ENCODE measurements at places on chromosomes 2 and 18. TPM values are rescaled to one million over a fixed set of nuclear protein-coding genes. Genes with fewer than 3 reads are reported as not detected.

DNA sequence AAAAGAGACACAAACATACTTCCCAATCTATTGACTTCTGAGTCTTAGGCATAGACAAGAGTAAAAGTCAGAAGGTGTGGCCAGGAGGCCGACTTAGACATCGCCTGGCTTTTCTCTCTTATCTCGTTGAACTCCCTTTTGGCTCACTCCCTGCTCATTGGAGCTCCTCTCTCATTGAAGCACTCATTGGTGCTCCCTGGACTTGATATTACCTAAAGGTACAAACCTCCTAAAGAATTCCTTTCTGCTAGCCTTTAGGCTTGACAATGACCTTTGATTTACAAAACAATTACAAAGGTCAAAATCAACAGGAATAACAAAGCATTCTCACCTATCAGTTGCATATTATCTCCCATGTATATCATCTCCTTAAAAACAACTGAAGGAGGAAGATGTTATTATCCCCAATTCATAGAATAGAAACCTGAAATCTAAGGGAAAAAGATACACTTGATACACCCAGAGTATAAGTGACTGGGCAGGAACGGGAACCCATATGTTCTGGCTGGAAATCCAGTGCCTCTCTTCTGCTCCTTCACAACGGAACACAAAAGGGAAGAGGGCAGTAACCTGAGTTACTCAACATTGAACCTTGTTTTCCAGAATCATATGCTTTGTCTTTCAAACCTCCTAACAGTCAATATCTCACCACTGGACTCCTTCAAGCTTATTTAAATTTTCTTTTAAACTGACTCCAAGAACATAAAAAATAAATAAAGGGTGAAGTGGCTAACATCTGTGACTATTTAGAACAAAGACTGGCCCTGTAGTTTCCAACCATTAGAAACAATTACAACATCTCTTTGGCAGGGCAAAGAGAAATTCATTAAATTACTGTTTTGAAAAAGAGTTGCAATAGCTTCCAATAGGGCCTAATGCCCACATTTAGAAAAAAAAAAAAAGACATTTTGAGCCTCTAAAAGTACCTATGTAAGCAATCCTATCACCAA, 1247.9 kb downstream of the LRP1B start:
- DNase-seq = no peak

DNA sequence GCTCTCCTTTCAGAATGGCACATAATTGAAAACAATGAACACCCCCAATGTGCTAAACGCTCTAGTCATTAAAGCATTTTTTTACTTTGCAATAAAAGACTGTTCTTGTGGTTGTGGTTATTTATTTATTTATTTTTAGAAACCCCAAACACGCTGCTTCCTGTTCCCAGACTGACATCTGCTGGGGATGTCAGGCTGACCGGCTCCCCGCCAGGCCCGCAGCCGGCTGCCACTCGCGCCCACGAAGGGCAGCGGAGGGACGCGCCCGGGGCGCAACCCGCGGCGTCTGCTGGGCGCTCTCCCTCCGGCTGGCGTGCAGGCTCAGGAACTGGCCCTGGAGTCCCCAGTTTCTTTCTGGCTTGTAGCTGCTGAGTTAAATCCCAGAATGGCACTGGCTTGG, 83.1 kb upstream of the SP3 start:
- no peak for DNase-seq

Gene ZSWIM2
- total RNA-seq = not detected

- no peak for DNase-seq
Measured at GRCh38 chr18:7436166-7436565, 130.9 kb upstream of the PTPRM start.

DNA sequence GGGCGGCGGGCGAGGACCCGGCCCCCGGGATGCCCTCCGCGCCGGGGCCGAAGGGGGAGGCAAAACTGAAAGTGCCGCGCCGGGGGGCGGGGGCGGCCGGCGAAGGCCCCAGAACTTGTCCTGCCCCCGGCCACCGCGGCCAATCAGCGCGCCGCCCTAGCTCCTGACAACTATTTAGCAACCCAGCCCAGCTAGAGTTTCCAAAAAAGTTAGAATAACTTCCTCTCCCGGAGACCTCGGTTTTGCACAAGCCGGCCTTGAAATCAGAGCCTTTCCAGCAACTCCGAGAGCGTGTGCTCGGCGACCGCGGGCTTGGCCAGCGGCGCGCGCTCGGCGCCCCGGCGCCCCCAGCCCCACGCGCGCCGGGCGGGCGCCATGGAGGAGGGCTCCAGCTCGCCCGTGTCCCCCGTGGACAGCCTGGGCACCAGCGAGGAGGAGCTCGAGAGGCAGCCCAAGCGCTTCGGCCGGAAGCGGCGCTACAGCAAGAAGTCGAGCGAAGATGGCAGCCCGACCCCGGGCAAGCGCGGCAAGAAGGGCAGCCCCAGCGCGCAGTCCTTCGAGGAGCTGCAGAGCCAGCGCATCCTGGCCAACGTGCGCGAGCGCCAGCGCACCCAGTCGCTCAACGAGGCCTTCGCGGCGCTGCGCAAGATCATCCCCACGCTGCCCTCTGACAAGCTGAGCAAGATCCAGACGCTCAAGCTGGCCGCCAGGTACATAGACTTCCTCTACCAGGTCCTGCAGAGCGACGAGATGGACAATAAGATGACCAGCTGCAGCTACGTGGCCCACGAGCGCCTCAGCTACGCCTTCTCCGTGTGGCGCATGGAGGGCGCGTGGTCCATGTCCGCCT, at the start of gene TWIST2:
Gene TWIST2 (plus strand): TSS at position 245 of the 850 bp plus-strand sequence. CDS start 131 bp downstream, at position 376.
- DNase-seq = peak; percentile 88

GRCh38 chr2:45843136-45843535, 191.7 kb downstream of the PRKCE start:
- no peak for DNase-seq

- DNase-seq = no peak
Measured at GRCh38 chr18:56302156-56302555, 336.2 kb downstream of the TXNL1 start.

DNA sequence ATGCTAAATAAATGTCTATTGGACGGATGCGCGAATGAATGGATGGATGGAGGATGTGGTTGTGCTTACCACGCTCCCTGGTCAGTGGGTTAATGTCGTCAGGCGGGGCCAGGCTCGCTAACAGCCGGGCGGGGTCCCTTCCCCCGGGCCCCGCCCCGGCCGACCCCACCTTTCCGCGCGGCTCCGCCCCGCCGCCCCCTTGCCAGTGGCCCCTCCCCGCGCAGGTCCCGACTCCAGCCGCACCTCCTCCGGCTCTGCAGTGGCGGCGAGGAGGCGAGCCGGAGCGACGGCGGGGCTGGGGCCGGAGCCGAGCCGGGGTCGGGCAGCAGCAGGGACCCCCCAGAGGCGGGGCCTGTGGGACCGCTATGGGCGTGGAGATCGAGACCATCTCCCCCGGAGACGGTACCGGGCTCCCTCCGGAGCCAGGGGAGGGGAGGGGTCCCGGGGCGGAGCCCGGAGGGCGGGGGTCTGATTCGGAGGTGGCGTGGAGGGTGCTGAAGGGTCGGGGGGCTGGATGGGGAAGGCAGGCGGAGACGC, at the start of gene FKBP1B:
Gene FKBP1B (plus strand): TSS at position 257 of the 537 bp plus-strand sequence. CDS start 109 bp downstream, at position 366.
- peak; percentile 69 for DNase-seq

Gene DNAJC5G
- 0.41 TPM for total RNA-seq

Data from left cardiac atrium (tissue), 4 donors.